OCI-LY7 (cell line): ENCODE measurements at places on chromosomes 4 and X.

DNA sequence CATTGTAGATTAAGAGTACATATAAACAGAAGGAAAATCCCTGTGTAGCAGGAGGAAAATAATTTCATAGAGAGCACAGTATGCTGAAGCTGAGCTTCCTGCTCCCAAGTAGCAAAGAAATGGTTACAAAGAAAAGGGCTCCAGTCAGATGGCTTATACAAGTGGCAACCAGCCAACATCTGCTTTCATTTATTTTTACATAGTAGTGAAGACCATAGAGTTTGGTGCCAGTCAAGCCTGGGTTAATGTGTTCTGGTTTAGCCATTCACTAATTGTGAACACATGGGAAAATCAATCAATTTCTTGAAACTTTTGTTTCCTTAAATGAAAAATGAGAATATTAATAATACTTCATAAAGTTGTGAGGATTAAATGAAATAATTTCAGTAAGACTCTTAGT is 111.3 kb upstream of the ELOVL6 start:
- no peak for DNase-seq

GRCh38 chrX:1932231-1932630 is 317.4 kb downstream of the ASMT start:
- DNase-seq: no peak

DNA sequence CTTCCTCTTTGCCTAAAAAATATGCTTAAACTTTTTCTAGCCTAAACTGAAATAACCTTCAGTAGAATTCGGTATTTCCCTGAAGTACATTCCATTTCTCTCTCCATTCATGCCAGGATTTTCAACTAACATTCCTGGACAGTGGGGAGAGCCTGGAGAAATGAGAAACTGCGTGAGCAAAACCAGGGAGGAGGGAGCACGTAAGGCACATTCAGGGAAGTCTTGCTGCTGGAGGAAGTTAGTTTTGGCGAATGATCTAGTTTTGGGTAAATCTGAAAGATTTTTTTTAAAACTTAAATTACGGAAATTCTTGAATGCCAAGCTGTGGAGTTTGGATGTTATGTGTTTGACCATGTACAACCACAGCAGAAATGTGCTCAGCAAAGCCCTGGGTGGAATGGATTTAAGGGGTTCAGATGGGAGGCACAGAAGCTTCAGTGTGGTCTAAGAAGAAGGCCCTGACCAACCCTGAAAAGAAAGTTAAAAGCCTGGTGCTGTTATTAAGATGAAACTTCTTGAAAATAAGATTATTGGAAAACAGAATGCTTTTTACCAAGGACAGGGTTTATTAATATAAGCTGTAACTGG is 347.8 kb downstream of the ANK2 start:
- no peak for DNase-seq

DNA sequence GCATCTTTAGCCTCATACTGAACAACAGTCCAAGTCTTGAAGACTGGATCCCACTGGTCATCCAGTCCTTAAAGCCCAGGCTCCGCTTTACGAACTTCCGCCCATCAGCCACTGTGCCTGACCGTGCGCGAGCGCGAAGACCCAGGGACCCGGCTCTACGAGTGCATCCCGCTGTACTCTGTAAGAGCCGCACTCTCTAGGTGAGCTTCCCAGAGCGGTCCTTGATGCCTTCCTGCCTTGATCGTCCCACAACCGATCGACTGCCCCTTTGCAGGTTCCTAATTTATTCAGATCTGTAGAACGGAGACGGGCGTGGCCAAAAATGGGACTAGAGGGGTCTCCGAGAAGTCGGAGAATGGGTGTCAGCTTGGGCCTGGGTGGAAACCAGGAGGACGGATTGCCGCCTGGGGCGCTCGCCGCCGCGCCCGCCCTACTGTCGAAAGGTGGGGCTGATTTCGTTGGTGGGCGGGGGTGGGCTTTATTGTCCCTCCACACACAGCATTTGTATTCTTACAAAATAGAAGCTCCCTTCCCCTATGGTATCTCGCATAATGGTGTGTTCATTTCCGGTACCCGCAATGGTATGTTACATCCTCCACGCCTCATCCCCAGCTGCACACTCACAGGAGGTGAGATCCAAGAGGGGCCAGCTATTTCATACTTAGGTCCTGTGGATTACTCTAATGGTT is 42.3 kb upstream of the FAM156A start:
- peak; percentile 16 for DNase-seq

DNA sequence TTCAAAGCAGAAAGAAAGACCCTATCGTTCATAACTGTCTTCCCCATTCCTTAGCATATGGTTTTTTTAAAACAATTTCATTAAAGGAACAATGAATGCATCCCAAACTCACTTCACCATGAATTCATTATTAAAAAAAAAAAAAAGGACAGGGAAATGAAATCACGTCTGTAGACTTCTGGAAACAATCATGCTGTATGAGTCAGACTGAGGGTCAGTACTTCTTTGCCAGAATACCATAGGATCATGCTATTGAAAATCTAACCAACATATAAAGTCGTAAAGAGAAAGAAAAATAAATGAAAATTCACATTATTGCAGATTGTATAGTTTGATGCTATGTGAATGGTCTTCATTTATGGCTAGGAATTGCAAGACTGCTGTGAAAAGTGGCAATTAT is 144.4 kb downstream of the PCDH18 start:
- no peak for DNase-seq

DNA sequence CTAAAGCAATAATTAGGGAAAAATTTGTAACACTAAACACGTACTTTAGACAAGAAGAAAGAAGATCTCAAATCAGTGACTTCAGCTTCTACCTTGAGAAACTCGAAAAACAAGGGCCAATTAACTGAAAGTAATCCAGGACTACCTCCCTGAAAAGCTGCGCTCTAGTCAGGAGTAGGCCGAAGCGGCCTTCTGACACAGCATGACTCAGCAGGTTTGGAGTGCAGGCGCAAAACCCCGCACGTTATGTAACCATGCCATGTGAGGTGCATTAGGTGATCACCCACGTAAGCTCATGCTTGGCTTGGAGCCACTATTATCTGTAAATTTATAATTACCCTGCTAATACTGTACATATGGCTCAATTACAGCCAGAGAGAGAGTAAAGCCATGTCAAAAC is 52.8 kb upstream of the CCDC149 start:
- peak; percentile 68 for DNase-seq

DNA sequence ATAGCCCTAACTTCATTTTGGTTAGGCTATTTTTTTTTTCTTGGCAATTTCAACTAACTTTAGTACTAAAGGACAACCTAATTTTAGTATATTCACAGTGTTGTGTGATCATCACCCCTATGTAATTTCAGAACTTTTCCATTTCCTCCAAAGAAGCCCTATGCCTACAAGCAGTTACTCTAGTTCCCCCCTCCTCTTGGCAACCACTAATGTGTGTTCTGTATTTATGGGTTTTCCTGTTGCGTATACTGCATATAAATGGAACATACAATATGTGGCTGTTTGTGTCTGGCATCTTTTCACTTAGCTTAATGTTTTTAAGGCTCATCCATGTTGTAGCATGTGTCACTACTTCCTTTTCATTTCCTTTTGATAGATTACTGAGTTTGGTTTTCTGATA is 57.6 kb downstream of the N4BP2 start:
- no peak for DNase-seq

DNA sequence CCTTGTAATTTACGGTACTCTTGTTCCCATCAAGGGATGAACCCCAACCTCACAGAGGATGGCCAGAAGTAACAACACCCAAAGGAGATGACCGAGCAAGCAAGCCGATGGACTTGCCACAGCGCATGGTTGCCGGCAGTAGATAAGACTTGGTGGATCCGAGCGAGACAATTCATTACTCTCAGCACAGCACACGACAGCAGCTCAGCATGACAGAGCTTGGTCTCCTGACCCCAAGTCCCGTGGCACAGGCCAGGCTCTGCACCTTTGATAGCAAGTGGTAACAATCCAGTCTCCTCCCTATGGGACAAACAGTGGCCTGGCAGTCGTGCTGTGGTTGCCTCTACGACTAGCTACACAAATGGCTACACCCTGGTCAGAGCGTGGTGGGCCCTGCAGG is 26.3 kb downstream of the RWDD4 start:
- DNase-seq: no peak

GRCh38 chrX:137574102-137574783 is 8.3 kb downstream of the ZIC3 start:
- DNase-seq: no peak

DNA sequence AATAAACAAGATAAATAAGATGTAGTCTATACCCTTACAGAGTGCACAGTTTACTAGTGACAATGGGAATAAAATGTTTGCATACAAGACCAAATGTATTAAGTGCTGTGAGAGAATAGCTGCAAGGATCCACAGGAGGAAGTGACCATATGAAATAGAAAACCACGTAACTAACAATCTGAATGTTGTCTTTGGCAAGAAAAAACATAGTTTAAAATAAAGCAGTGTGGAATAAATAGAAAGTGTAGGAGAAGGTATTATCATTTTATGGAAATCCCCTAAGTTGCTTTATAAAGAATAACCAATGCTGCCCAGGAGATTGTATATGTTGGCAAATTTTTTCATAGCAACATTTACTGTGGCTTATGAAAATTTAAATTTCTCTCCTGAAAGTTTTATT is 116.1 kb downstream of the PCDH7 start:
- DNase-seq: no peak

- DNase-seq: no peak
Measured at GRCh38 chr4:41067369-41067768, 147.0 kb downstream of the APBB2 start.

GRCh38 chr4:68176500-68176899 is 46.8 kb upstream of the TMPRSS11F start:
- peak; percentile 1 for DNase-seq

DNA sequence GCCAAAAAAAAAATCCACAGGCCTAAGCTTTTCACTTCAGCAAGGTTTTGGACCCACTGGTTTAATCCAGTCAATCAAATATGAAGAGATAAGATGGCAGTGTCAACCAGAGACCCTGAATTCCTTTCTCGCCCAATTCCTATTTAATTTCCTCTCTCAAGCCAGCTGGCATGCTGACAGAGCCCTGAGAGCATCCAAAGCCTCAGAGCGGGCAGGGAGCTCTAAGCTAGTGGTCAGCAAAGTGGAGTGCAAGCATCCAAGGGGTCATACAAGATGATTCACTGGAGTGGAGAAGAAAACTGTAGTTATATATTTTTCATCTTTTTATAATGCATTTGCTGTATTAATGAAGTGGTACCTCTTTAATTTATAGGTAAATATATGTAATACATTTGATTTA is 37.8 kb upstream of the PRPS2 start:
- DNase-seq: no peak

- peak; percentile 79 for DNase-seq
Measured at GRCh38 chr4:105637408-105638176, 70.9 kb downstream of the INTS12 start.

DNA sequence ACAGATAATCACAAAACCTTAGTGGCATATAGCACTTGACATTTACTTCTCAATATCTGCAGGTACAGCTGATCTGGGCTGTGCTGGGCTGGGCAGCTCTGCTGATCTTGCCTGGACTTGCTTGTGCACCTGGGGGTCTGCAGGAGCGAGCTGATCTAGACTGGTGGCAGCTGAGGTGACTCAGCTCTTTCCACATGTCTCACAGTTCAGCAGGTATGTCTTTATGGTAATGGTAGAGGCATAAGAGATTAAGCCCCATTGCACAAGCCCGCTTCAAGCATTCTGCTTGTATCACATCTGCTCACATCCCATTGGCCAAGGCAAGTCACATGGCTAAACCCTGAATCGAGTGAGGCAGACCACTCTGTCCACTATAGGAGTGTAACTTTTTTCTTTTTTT is 506.7 kb downstream of the BCOR start:
- no peak for DNase-seq

DNA sequence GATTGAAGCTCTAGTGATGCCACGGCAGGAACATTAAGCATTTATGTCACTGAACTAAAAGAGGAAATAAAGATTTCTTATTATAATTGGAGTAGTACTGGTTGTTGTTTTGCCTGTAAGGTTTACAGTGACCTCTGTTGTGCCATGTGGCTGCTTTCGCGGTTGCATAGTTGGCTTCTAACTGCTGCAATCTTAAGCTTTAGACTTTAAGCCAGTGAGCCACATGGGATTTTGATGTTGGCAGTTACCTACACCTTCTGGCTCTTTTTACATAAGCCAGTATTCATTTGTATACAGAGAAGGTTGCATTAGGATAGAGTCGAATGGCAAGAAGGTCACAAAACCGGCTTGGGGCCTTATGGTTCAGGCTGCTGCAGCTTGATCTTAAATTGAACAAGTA is 1311.6 kb downstream of the RAPGEF2 start:
- no peak for DNase-seq

DNA sequence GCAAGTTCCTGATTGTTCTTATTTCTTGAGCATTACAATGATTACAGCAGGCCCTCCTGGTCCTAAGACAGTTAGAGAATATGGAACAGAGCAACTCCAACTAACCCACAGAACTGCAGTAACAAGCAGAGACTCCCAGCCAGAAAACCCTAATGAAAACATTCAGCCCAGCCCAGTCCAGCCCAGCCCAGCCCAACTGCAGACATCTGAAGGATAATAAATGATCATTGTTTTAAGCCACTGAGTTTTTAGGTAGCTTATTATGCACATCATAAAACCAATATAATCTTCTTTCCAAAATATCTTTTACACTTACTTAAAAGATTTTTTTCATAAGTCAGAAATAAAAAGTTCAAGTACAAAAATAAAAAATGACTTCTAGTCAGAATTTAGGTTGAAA is 51.3 kb downstream of the SPOCK3 start:
- DNase-seq: no peak

DNA sequence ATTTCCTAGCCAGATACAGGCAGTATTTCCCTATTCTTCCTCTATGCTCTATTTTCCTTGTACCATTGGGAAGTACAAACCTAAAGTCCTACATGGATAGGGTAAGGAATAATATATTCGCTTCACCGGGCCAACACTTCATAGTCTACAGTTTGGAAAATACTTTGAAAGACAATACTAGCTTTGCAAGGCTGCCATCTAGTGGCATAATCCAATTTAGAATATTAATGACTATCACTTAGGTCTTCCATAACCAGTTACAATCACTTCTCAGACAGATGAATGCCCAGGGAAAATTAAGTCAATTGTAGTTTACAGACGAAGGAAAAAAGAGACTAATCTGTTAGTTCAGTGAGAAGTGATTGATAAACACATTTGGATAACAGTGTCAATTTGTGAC is 141.0 kb upstream of the FAM47C start:
- peak; percentile 16 for DNase-seq

GRCh38 chr4:139563515-139563914 is 7.5 kb upstream of the SETD7 start:
- DNase-seq: no peak

- no peak for DNase-seq
Measured at GRCh38 chr4:185013417-185014125, 4.7 kb upstream of the HELT start.

- no peak for DNase-seq
Measured at GRCh38 chr4:182578402-182578801, 335.2 kb downstream of the TENM3 start.
